NCI-H1930 (cell line): ENCODE measurements at places on chromosomes 2 and 18.

- no peak for DNase-seq
These were observed 174.9 kb downstream of the SEPTIN10 start for GRCh38 chr2:109438773-109439389.

DNA sequence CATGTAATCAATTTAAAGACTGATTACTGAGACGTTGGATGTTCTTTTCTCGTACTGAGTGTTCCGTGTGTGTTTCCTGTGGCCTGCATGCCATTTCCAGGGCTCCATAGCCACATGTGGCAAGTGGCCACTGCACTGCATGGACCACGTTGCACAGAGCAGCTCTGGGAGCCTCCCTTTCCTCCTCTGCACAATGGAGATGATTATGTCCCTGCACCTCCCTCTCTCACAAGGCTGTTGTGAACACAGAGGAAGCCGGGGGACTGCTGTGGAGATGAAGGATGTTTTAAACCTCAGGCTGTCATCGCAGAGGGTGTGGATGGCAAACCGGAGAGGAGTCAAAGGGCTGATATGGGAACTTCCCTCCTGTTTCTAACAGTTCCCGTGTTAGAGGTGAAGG is 87.7 kb downstream of the TGOLN2 start:
- DNase-seq: no peak

DNA sequence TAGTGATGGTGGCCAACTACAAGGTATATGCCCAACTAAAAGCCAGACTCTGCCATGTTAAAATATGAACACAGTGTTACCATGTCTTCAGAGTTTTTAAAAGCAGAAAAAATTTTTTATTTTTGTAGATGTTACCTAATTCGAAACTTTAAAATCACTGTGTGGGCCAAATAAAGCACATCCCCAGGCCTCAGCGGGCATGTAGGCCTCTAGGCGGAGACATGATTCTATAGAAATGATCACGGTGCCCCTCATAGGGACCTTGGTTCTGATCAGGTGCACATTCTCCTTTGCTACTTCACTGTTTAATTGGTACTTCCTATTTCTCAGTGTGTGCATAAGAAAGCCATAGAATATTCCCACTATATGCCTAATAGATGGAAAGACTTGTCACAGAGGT is 349.2 kb downstream of the XIRP2 start:
- no peak for DNase-seq

- DNase-seq: no peak
These were observed 3.0 kb upstream of the TMEM37 start for GRCh38 chr2:119428488-119429224.

- no peak for DNase-seq
These were observed 620.1 kb upstream of the GCFC2 start for GRCh38 chr2:76330865-76331264.

DNA sequence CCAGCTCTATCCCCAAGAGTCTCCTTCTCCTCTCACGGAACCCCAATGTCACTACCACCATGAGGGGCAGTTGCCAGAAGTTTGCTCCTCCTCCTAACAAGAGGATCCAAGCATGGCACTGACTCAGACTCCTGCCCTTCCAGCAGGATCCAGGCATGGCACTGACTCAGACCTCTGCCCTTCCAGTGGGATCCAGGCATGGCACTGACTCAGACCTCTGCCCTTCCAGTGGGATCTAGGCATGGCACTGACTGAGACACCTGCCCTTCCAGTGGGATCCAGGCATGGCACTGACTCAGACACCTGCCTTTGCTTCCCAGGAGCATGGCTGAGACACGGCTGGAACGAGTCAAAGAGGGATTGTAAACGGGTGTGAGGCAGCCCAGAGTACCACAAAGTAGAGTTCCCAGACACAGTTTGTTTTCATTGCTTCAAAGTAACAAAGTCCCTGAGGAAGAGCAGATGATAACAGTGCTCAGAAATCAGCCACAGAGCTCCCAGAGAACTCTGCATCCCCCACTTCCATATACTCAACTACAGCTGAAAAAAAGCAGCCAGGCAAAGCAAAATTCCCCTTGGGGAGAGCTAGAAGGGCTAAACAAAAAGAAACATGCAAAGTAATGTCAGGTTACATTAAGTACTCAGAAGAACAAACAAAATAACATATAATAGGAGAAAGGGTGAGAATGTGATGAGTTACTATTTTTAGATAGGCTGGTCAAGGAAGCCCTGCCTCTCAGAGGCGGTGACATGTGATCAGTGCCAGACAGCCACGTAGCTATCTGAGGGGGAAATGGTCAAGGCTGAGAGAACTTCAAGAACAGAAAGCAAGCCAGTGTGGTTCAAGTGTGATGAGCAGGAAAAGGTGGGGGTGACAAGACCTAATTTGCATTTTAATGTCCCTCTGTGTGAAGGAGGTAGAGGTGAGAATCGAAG is 3.0 kb downstream of the BUB1 start:
- no peak for DNase-seq

DNA sequence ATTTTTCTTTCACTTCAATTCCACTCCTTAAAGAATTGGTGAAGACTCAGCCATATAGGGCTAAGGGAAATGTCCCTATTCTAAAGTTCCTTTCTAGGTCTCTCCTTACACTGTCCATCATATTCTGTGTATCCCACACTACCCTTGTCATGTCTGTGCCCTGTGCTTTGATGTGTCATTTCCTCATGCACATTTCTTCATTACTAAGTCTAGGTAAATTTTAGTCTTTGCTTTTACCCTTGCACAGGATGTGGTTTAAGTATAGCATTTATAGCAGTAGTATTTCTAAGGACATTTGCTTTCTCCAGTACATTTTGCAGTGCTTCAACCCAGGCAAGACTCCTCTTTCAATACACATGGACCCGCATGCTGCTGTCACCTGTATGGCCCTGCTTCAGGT is 221.5 kb upstream of the ACVR2A start:
- DNase-seq: no peak

DNA sequence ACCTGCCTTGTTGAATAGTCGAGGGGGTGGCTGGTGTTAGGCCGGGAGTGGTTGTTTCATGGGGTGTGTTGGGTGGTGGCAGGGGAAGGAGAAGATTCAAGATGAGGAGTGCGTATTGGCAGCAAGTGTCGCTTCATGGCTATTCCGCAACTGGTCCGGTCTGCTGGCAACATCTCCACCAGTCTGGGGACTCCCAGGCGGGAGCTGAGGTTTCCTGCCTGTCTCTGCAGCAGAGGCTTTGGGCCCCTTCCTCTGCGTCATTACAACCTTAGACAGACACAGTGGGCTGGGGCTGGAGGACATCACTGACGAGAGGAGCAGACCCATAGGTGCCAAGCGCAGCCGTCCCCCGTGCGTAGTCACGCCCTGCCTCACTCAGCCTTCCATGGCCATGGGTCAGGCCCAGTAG is 64.0 kb upstream of the MCFD2 start:
- DNase-seq: no peak

DNA sequence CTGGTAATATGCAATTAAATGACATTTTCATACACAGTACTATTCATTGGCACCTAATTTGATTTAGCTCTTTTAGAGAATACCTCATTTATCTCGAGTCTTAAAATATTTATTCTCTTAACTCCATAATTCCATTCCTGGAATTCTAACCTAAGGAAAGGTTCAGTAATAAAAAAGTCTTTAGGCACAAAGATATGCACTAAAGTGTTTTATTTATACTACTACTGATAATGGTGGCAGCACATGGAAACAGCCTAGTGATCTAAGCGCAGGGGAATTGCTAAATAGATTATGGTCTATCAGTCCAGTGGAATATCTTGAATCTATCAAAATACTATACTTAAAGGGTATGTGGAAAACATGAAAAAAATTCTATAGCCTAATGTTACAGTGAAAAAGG is 142.5 kb upstream of the LTBP1 start:
- DNase-seq: no peak

- DNase-seq: no peak
These were observed 182.0 kb downstream of the ZBTB7C start for GRCh38 chr18:48227206-48227605.

GRCh38 chr18:46411191-46411828 is 245.7 kb downstream of the LOXHD1 start:
- no peak for DNase-seq

DNA sequence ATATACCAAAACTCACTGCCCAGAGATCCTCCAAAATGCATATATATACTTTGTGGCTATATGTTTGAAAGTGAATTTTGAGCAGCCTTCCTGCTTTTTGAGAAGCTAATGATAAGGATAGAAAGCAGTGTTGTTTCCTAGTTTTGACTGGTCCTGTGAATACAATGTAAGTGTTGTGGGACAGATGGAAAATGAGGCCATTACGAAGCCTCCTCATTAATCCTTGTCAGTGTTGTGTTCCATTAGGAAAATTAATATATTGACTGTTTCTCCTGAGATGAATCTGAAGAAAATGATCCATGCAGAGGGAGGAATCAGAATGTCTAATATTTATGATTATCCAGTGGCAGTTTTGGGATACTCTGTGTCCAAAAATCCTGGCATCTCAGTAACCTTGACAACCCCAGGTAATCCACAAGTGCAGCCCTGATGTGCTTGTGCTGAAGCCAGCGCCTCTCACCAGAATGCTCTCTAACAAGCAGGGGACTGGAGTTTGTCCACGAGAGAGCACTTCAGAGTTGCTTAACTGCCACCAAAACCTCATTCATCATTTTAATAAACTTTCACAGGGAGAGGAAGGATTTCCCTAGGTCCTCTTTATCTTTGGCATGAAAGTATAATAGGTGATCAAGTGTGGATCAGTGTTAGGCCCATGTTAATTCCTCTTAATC is 418.6 kb downstream of the CMPK2 start:
- no peak for DNase-seq

- no peak for DNase-seq
These were observed 11.8 kb downstream of the SLC3A1 start for GRCh38 chr2:44286884-44287638.

GRCh38 chr2:196445991-196446390 is 193.5 kb upstream of the CCDC150 start:
- no peak for DNase-seq

DNA sequence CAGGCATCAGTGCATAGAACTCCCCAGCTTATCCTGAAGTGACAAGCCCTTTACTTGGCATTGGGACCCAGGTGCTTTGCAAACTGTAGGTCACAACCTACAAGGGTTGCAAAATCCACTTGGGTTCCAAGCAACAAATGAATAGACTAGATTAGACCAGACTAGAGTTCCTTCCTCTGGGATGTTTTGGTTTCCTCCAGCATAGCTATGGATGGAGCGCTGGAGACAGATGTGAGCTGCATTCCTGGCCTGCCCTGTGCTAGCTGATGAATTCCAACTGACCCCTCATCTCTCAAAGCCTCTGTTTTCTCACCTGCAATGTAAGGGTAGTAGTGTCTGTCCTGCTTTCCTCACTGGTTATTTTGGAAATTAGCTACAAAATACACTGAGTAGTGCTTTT is 86.2 kb downstream of the NPAS2 start:
- DNase-seq: no peak

DNA sequence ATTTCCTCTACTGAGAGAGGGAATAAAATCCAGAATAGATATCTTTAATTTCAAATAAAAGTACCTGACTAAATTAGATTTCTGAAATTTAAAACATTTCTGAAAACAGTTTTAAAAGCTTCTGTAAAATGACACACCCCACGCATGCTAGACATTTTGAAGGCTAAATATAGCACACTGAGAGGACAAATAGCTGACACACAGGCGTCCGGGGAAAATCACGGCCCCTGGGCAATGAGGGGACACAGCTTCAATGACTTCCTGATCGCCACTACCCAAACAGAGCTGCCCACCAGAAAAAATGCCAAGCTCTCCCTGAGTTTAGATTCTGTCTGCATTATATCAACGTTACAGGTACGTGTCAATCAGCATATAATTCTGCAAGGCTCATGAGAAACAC is 10.9 kb downstream of the TBC1D8 start:
- DNase-seq: no peak

- DNase-seq: no peak
These were observed 39.4 kb downstream of the EDAR start for GRCh38 chr2:108949316-108950239.

DNA sequence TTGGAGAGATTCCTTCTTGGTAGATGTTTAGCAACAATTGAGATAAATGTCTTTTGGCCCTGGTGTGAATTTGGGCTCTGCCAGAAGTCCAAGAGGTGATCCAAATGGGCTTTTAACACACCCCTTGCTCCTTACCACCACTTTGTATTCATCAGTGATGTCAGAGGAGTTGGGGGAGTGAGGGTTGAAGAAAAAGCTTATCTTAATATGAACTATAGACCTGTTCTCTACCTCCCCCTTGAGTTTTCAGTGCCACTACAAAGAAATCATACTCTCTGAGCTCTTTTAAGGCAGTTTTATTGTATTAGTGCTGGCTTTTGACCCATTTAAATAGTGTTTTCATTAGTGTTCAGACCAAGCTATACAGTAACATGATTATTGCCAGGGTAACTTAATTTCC is 229.1 kb downstream of the PHLPP1 start:
- DNase-seq: no peak

DNA sequence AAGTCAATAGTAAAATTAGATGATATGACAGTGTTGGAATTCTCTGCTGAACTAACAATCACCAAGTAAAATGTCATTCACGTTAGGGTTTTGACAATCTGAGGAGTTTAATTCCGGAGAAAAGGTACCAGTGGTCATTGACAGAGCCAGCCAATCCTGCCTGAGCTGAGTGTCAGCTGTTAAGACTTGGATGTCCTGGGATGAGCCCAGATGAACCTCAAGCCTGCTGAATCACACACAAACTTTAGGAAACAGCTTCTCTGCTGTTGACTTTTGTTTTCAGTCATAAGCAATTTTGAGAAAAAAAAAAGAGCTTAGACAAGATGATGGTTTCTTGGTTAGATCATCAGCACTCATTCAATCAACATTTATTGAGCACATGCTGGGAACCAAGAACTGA is 600.0 kb upstream of the SLC39A10 start:
- no peak for DNase-seq

GRCh38 chr2:142863485-142863961 is 13.9 kb upstream of the KYNU start:
- no peak for DNase-seq

GRCh38 chr2:157158111-157158510 is 99.4 kb upstream of the GALNT5 start:
- no peak for DNase-seq

DNA sequence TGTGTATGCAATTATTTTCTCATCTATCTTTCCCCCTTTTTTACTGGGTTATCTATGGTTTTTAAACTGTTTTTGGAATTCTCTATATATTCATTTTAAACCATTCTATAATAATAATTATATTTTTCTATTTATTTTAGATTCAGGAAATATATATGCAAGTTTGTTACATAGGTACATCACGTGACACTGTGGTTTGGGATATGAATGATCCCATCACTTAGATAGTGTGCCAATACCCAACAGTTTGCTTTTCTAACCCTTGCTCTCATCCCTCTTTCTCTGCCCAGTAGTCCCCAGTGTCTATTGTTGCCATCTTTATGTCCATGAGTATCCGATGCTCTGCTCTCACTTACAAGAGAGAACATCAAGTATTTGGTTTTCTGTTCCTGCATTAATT is 65.8 kb upstream of the SPHKAP start:
- DNase-seq: no peak

- no peak for DNase-seq
These were observed 35.4 kb downstream of the INSIG2 start for GRCh38 chr2:118123561-118124232.

- no peak for DNase-seq
These were observed 44.8 kb downstream of the PAX8 start for GRCh38 chr2:113233593-113234550.
